ENCODE measurements at places on chromosomes 2 and 18.

- no peak for DNase-seq
Measured at GRCh38 chr2:10346929-10347561, 44.3 kb downstream of the HPCAL1 start.

DNA sequence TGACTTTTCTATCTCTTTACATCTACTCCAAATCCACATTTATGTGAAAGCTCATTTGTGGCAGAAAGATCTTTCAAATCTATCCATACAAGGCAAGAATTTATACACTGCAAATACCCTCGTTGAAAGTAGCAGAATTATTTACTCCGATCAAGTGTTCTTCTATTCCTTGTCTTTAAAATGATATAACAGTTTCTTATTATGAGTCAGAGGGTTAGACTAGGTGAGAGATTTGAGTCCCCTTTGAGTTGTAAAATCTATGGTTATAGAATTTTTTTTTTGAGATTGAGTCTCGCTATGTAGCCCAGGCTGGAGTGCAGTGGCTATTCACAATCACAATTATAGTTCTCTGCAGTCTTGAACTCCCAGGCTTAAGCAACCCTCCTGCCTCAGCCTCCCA lies 5.6 kb upstream of the GREB1 start:
- DNase-seq: no peak

DNA sequence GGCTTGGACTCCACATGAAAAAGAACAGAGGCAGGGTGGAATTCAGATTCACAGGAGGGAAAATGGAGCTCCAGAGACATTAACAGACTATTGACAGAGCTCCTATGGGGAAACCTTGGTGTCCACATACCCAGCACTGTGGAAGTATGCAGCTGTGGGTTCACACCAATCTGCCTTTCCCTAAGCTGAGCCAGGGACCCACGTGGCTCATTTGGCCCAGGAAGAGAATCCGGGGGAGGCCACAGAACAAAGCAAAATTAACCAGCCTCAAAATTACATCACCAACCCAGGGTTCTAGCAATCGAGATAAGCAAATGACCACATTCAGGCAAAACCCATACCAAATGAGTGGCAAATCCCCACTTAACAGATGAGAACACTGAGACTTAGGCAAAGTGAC lies 105.8 kb upstream of the TWIST2 start:
- DNase-seq: no peak

DNA sequence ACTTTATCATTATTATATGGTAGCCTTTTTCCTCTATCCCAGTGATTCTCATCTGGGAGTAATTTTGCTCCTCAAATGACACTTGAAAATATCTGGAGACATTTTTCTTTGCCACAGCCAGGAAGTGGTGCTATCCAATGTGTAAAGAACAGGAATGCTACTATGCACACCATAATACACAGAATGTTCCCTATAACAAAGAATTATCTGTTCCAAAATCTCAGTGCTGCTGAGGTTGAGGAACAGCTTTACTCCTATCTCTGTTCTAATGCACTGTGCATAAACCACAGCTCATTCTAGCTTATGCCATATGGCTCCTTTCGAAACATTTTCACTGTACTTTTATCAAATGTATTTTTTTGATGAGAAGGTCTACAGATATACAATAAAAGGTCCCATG lies 1231.2 kb upstream of the CELF4 start:
- DNase-seq: no peak

DNA sequence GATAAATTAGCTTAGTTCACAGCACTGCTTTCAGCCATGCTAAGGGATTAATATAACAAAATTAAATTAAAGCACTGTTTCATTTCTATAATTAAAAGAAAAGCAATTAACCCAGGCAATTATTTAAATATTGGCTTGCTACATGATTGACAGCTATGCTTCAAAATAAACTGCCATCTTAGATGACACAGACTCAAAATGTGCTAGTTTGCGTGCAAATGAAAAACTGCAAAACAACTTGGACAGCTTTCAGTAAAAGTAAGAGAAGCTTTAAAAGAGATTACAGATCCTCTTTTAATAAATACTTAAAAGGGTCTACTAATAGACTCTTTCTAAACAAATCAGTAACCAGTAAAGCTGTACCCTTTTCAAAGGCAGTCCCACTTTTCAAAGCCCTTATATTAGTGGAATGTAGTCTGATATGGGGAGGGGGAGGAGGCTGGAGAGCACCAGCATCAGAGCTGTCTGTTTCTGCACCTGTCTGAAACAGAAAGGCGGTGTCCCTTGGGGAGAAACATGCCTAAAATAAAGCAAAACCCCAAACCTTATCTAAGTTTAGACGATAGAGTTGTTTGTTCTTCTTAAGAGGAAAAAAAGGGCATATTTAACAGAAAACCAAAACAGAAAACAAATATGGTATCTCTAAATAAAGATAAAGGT lies 20.8 kb downstream of the EIF2AK3 start:
- no peak for DNase-seq

DNA sequence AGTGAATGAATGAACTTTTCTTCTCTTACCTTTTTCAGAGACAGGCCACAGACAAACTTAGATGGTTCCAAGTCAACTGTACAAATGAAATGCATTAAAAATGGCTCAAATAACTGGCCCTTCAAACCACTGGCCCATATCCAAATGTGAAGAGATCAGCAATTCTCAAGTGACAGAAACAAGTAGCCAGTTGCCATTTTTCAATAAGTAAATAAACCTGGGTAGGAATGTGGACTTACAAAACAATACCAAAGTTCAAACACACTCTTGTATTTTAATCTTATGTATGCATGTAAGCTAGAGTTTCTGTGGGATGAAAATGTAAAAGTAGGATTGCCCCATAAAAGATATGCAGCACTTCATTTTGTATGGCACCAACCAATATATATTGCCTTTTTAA lies 129.2 kb downstream of the MEP1B start:
- no peak for DNase-seq

DNA sequence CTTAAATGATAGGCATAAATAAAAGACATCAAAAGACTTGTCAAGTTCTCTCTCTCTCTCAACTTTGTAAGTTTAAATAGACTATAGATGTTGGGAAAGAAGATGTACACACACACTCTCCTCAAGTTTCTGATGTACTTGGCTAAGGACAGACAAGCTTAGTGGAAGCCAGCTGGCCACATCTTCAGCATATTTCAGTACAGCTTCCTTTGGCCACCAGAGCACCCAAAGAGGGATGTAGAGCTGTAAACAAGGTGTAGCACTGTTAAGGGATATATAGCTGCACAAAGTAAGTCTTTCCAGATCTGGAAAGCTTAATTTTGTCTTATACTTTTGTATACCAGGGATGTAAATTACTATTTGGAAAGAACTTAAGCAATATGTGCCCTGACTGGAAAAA lies 64.3 kb upstream of the MSTN start:
- no peak for DNase-seq

DNA sequence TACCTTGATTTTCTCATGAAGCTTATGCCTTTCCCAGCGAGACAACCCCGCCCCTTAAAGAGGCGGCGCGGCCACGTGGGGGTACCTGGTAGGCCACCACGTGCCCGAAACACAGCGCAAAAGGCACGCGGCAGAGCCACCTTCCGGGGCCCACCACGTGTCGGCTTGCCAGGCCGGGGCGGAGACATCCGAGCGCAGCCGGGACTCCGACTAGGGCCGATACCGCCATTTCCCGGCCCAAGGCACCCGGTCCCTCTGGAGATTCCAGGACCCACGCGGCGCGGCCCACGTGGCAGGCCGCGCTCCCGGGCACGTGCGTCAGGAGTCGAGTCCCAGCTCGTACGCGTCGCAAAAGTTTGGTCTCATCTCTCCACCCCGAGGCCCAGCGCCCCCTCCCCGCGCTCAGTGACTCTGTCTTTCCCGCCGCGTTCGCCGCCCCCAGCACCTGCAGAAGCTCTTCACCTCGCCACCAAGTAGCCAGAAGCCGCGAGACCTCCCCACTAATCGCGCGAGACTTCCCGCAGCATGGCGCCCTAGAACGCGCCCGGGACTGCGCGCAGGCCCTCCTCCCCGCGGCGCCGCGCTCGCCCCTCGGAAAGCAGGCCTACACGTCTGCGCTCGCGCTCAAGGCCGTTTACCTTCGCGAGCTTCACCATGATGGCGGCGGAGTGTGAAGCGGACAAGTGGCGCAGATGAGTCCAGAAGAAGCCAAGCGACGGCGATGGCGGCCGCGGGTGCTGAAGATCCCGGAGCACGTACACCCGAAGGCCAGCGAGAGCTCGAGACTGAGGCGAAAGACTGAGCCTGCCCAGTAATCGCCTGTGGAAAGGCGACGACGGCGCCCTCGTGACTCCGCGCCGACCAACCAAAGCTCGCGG lies at the start of gene NCL:
Gene NCL (minus strand): TSS at position 787 of the 878 bp plus-strand sequence. CDS start 131 bp downstream, at position 656.
- peak; percentile 89 for DNase-seq

All from DND-41 (cell line).